Activated CD4-positive, alpha-beta T cell treated with anti-CD3 and anti-CD28 coated beads for 36 hours (primary cell): ENCODE measurements at places on chromosomes 7 and 10. TPM values are rescaled to one million over a fixed set of nuclear protein-coding genes. Genes with fewer than 3 reads are reported as not detected.

The KLHDC10 gene
- 14.2 TPM for total RNA-seq

The AKR1C3 gene
- 0.19 TPM for total RNA-seq

The ITPRID1 gene
- total RNA-seq, result not detected

The TMEM196 gene
- total RNA-seq, result not detected

The KLF14 gene
- not detected for total RNA-seq

DNA sequence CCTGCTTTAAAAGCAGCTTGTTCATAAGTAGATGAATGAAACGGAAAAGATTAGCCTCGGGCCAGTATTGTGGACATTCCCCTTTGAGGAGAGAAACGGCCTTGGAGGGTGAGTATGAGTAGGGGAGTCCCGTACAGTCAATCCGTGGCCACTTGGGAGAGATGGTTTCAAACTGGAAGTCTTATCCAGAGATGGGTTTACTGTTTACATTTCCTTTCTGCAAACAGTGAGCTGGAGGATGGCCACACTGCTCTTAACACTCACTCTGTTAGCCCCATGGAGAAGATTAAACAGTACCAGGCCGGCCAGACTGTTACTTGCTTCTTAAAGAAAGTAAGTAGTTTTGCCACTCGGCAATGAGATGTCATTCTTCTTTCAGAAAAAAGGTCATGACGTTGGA lies 20.3 kb downstream of the CALHM2 start:
- no peak for DNase-seq

GRCh38 chr7:11655163-11655562 lies 176.8 kb downstream of the THSD7A start:
- DNase-seq, result no peak

DNA sequence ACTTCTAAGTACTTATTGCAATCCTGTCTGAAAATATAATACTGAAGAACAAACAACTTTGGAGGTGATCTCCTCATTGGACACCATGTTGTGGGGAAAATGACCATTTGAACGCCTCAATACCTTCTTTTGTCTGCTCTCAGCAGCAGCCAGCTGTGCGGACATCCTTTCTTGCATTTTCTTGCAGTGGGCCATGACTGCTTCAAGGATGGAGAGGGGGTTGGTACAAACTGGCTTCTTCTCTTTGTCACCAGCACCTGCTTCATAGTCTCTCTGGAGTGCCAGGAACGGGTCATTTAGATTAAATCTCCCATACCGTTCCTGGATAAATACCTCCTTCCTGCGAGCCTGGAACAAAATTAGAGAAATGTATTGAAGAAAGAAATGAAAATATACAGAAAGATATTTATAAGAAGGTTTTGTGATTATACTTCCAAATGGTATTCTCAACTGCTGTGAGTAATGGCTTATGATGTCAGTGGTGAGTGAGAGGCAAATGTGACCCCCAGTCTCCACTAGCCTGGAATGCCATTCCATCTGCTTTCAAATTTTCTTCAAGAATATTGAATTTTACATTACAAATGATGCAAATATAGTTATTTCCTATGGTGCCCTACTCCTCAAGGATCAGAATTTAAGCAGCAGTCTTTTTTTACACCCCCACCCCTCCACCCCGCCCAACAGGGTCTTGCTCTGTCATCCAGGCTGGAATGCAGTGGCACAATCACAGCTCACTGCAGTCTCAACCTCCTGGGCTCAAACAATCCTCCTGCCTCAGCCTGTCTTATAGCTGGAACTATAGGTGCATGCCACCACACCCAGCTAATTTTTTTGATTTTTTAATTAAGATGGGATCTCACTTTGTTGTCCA lies 62.4 kb downstream of the CTTNBP2 start:
- no peak for DNase-seq

- no peak for DNase-seq
Measured at GRCh38 chr7:5408777-5409176, 14.9 kb downstream of the TNRC18 start.

GRCh38 chr10:95818668-95819067 lies 62.7 kb downstream of the ENTPD1 start:
- DNase-seq, result no peak

- DNase-seq, result no peak
Measured at GRCh38 chr10:62075414-62075813, 173.9 kb downstream of the ARID5B start.

DNA sequence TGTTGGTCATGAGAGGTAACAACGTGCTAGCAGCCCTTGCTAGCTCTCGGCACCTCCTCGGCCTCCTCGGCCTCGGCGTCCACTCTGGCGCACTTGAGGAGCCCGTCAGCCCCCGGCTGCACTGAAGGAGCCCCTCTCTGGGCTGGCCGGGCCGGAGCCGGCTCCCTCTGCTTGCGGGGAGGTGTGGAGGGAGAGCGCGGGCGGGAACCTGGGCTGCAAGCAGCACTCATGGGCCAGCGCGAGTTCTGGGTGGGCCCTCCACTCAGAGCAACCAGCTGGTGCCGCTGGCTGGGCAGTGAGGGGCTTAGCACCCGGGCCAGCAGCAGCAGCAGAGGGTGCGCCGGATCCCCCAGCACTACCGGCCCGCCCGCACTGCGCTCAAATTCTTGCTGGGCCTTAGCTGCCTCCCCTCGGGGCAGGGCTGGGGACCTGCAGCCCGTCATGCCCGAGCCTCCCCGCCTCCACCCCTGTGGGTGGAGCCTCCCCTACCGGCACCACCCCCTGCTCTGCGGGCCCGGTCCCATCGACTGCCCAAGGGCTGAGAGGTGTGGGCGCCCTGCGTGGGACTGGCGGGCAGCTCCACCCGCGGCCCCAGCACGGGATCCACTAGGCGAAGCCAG lies 96.1 kb downstream of the PAXIP1 start:
- no peak for DNase-seq

DNA sequence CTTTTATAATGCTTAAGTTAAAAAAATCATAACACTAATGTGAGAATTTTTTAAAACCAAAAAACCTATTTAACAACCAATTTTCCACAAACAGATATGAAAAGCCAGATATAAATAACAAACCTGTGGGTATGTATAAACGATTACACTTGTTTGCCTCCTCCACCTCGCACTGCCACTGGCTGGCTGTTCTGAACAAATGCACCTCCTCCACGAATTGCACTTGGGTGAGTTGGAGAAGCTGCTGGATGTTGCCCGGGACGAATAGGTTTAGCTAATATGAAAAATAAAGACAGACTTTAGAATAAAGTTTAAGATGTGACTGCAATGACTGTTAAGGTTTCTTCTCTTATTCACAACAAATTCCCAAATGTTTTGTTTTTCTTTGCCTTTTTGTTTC lies 40.8 kb downstream of the KIF5B start:
- no peak for DNase-seq

GRCh38 chr10:78258323-78259030 lies 224.8 kb downstream of the RPS24 start:
- no peak for DNase-seq

GRCh38 chr10:77927402-77928246 lies 1.1 kb upstream of the DLG5 start:
- DNase-seq, result peak; percentile 11

DNA sequence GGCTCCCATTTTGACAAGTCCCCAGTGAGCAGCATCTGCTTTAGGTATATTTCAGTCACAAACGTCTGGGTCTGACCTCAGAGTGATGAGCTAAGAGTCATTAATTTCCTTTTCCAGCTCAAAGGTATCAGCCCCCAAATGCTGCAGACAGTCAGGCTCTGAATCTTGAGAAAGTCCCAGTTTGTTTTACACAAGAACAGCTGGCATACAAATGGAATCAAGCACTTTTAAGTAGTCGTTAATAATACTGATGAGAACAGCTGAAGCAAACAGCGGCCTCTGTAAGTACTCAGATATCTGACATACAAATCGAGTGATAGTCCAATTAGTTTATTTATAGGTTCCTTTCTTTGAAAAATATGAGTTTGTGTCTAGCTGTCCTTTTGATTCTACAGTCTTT lies 49.4 kb upstream of the MSRB2 start:
- no peak for DNase-seq

- no peak for DNase-seq
Measured at GRCh38 chr7:23234569-23235296, 11.8 kb upstream of the GPNMB start.

DNA sequence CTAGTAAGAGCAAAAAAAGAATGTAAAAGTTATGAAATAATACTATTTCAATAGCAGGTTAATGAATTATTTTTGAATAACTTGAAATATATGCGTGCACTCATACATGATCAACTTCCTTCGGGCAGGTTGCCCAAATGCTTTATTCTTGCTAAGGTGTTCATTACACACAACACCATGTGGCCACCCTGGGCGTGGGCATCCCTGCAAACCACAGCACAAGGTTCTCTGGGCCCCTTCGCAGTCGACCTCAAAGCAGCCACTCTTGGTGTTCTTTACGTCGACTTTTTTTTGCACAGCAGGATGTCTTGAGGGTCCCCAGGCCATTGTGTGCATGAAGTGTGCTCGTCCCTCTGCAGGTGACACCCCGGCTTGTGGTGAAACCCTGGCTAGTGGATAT lies 300.7 kb upstream of the PITRM1 start:
- peak; percentile 15 for DNase-seq

- no peak for DNase-seq
Measured at GRCh38 chr7:1707756-1708595, 37.9 kb downstream of the ELFN1 start.

- DNase-seq, result no peak
Measured at GRCh38 chr7:50858528-50859245, 76.0 kb upstream of the GRB10 start.

- peak; percentile 22 for DNase-seq
Measured at GRCh38 chr7:69597278-69598076, 798 bp upstream of the AUTS2 start.

- no peak for DNase-seq
Measured at GRCh38 chr7:69260023-69260422, 338.3 kb upstream of the AUTS2 start.

GRCh38 chr7:44665531-44666213 lies 59.2 kb downstream of the OGDH start:
- DNase-seq, result no peak

- no peak for DNase-seq
Measured at GRCh38 chr7:157674715-157675426, 338.1 kb downstream of the DNAJB6 start.

- no peak for DNase-seq
Measured at GRCh38 chr7:55235115-55235514, 130.0 kb upstream of the LANCL2 start.

- DNase-seq, result no peak
Measured at GRCh38 chr7:136912339-136912738, 43.9 kb downstream of the CHRM2 start.

GRCh38 chr7:138370956-138371355 lies 89.1 kb upstream of the TRIM24 start:
- DNase-seq, result no peak
